ENCODE measurements at places on chromosomes 11 and 22.

GRCh38 chr22:46390652-46391301 lies 55.3 kb downstream of the TRMU start:
- DNase-seq = peak; percentile 43

GRCh38 chr11:36409152-36409816 lies 100.8 kb downstream of the TRAF6 start:
- no peak for DNase-seq

DNA sequence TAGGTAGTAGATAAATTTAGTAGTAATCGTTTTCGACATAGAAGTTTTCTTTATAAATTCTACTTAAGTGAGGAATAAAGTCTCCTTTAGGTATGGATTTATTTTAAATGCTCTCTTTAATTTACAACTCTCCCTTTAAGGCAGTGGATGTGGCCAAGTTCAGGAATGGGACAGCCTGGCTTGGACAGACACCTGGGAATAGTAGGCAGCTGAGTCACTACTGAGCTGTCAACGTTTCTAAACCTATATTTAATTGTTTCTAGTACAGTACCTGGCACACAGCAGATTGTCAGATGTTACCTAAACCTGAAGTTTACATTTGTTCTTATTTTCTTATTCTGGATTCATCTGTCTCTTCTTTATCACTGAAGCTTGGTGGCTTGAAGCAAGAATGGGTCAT lies 85.1 kb downstream of the DEPDC5 start:
- no peak for DNase-seq

GRCh38 chr11:130523609-130524008 lies 75.2 kb downstream of the ADAMTS15 start:
- DNase-seq = no peak

- no peak for DNase-seq
Observed at GRCh38 chr11:92758241-92758780, 211.1 kb upstream of the MTNR1B start.

GRCh38 chr22:43236411-43237166 lies 49.7 kb upstream of the TTLL12 start:
- no peak for DNase-seq

DNA sequence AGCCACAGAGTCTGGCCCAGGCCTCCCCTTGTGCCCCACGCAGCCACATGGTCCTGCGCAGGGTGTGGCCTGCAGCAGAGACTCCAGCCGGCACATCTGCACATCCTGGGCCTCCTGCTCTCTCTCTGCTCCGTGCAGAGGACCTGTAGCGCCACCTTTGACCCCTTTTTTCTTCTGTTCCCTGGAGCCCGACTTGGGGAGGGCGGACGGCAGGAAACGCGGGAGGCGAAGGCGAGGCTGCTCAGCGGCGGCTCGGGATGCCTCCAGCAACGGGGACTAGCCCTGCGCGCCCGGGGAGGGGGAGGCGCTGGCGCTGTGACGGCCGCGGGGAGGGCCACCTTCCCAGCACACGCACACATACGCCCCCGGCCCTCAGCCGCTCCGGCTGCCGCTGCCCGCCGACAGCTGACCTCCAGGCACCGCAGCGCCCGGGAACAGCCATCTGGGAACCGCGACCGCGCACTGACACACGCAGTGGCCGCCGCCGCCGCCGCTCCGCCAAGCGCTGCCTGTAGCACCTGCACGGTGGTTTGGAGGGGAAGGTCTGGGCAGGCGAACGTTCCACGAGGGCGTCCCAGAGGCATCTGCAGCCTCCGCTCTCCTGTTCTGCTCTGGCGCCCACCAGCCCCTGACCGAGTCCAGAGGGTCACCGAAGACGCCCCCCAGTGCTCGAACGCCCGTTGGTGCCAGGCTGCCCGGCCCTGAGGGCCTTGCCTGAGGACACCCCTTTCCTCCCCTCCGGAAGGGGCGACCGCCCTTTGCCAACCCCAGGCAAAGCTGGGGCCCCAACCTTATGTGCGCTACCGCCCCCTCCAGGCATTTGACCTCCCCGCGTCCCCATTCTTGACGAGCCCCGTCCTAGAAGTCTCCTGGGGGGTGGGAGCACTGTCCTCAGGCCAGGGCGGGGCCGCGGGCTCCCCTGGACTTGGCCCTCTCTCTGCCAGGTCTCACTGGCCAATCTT lies 16.9 kb upstream of the C22orf42 start:
- DNase-seq = no peak

DNA sequence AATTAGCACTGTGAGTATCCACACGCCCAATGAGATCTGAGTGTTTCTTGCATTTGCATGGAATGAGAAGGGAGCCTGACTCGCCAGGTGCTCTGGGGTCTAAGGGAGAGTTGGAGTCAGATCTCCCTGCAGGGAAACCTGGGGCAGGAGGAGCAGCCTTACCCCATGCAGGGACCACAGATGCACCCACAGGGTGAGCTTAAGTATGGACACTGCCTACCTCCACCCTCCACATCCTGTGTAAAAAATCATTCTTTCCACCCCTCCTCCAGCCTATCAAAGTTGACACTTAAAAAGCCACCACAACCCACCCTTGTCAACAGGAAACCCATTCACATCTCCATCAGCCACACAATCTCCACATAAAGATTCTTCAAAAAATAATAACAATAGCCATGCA lies 67.0 kb upstream of the IGLL5 start:
- no peak for DNase-seq

GRCh38 chr11:8826139-8826786 lies 84.7 kb upstream of the AKIP1 start:
- no peak for DNase-seq

DNA sequence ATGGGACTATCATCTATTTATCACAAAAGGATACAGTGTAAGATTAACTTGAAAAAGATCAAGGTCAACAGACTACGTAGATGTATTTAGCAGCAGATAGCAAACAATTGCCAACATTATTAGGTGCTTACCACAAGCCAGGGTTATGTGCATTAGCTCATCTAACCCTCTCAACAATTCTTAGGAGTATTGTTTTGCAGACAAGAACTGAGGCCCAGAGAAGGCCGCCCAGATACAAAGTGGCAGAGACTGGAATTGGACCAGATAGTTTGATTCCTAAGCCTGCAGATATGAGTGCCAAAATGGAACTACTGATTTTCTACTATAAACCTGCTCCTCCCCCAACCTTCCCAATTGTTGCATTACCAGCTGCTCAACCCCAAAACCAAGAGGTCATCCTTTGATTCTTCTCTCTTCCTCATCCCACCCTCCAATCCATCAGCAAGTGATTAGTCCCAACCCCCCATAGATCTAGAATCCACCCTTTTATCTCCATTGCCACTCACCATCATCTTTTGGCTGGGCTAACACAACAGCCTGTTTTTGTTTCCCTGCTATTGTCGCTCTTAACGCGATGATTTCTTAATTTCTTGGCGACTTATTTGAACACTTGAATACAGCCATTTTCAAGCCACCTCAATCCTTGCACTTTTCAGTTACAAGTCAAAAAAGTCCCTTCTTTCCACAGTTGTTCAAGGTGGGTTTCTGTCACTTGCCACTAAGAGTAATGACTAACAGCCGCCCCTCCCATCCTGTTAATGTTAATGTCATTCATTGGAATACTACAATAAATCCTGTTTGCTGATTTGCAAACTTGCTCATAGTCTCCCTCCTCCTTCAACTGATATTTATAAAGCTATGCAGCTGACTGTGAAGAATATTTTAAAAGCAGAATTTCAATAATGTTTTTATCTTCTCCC lies 2.7 kb downstream of the TMEM123 start:
- DNase-seq = no peak

DNA sequence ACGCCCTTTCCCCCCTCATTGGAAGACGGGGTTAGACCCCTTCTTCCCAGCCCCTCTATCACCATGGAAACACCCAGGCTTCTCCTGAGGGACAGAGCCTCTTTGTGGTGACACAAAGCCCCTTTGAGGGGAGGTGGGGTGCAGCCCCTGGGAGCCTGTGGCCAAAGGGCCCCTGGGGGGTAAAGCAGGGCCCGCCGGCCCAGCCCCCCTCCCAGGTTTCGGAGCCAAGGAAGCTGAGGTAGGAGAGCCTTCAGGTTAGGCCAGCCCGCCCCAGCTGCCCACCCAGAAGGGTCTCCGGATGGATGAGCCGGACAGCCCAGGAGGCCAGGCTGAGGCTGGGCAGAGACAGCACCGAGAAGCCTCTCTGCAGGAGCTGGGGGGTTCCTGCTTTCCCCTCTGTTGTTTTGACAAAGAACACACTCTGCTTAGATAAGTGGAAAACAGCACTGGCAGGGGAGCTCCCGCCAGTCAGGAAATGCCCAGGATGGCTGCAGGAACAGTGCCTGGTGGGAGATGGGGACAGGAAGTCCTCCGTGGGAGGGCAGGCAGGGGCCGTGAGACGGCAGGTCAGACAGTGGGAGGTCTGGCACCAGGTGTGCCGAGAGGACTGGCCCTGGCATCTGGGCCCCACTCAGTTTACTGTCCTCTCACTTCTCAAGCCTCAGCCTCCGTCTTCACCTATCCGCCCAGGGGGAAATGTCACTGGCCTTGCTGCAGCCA lies 18.2 kb downstream of the ARVCF start:
- DNase-seq = no peak

DNA sequence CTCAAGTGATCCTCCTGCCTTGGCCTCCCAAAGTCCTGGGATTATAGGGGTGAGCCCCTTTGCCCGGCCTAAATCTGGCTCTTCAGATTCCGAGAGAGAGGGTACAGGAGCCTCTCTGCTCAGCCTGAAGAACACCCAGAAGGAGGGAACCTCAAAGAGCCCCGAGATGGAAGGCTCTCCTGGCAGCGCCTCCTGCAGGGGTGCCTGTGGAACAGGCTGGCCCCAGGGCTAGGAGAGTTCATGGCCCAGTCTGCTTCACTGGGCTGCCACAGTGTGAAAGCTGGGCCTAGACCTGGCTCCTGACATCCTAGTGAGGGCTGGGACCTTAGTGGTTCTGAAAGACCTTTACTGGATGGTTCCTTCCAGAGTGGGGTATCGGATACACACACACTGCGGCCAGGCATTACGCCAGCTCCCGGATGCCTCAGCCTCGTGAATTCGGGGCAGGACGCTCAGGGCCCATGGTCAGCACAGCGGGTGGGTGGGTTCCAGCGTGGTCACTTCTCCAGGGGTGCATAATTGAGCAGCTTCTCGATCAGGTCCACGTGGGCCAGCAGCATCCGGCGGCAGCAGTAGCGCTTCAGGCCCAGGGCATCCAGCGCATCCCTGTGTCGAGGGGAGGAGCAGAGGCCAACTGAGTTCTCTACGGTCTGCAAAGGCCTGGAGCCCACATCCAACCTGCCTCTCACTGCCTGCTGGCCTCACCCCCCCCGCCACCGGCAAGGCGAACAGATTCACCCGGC lies 2.3 kb downstream of the POLR2L start:
- DNase-seq = no peak

DNA sequence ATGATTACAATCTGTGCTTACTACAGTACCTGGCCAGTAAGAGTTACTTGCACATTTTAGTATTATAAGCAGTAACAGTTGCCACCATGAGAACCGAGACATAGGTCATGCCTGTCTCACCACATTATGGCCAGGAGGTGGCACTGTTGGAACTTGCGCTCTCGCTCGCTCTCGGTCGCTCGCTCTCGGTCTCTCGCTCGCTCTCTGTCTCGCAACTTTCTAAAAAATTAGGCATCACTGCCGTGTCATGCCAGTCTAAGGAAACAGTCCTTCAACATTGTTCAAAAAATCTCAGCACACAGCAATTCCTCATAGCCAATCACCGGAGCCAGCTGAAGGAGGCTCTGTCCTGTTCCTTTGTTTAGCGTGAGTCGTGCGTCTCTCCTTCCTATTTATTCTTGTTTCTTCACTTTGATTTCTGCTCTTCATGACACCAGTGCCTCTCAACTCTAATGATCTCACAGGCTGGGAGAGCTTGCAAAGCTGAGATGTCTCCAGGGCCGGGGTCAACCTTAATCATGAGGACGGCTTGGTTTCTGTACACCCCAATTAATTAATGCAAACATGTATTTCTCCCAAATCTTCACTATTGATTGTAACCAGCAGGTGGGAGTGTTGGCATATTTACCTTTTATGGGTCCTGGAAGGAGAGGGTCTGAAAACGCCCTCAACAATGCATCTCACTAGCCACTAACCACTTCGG lies 6.3 kb upstream of the ADAMTS8 start:
- peak; percentile 57 for DNase-seq

DNA sequence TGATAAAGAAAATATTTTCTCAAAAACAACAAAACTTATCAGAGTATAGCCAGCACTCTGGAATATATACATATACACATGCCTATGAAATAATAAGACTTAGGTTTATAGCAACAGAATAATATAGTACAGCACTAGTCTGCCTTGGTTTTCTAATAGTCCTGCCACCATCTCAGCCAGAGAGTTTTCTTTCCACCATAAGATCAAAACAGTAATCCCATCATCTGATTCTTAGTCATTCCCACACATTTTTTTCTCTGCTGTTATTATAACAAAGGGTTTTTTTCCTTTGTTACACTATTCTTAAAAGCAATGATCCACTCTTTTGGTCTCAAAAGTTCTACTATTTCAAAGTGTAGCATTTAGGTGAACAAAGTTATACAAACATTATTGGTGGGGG lies 15.1 kb downstream of the MTMR2 start:
- DNase-seq = no peak

DNA sequence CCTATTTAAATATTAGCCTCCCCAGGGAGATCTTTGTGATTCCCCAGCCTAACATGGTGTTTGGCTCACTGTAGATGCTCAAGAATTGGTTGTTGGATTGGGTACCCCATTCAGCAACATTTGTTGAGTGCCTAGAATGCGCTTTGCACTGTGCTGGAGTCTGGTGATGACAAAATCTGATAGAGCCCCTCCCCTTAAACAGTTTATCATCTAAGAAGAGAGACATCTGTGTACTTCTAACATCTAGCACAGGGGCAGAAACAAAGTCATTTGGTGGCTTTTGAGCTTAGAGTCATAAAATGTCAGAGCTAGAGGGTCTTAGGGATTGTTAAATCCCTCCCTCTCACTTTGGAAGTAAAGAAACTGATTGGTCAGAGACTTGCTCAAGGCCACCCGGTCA lies 73.0 kb downstream of the UBASH3B start:
- no peak for DNase-seq

DNA sequence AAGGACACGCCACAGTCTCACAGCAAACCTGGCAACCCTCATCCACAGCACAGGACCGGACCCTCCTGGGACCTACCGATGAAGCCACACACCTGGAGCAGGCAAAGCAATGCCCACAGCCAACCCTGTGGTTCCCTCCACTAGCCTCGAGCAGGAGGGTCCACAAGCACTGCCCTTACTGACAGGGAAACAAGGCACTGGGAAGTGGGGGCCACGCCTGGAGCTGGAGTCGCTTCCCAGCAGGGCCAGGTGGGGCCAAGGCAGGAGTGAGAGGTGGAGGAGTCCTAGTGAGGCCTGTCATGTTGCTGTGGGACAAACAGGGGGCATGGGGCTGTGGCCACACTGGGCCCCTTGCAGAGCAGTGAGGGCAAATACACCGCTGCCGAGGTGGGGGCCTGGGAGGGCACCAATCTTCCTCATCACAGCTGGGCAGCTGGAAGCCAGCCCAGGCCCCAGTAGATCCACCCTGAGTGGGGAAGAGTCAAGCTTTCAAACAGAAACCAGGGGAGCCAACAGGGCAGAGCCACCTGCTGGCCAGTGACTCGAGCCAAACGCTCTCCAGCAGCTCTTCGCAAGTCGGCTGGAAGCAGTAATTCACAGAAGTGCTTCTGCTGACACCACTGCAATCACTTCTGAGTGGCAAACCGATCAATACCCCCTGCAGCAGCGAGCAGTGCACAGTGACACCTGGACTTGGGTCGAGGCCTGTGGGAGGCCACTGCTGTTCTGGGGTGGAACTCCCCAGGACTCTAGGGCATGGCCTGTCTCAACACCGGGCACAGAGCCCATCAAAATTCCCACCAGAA lies 13.7 kb downstream of the SULT4A1 start:
- no peak for DNase-seq
